ENCODE measurements at places on chromosomes 16 and 17.

GRCh38 chr17:10513299-10514067 lies 4.9 kb downstream of the MYH1 start:
- H3K27ac ChIP-seq, result no peak overlapping the region
- no peaks in the 10 kb centered on the region for H3K4me1 ChIP-seq
- H3K4me3 ChIP-seq, result no peak overlapping the region
- H3K36me3 ChIP-seq, result no peaks in the 10 kb centered on the region
- no peaks in the 10 kb centered on the region for H3K27me3 ChIP-seq

- no peak for DNase-seq
- H3K4me3 ChIP-seq, result no peak overlapping the region
- no peaks in the 10 kb centered on the region for H3K27me3 ChIP-seq
Observed at GRCh38 chr17:17789410-17789809, 47.4 kb downstream of the SREBF1 start.

DNA sequence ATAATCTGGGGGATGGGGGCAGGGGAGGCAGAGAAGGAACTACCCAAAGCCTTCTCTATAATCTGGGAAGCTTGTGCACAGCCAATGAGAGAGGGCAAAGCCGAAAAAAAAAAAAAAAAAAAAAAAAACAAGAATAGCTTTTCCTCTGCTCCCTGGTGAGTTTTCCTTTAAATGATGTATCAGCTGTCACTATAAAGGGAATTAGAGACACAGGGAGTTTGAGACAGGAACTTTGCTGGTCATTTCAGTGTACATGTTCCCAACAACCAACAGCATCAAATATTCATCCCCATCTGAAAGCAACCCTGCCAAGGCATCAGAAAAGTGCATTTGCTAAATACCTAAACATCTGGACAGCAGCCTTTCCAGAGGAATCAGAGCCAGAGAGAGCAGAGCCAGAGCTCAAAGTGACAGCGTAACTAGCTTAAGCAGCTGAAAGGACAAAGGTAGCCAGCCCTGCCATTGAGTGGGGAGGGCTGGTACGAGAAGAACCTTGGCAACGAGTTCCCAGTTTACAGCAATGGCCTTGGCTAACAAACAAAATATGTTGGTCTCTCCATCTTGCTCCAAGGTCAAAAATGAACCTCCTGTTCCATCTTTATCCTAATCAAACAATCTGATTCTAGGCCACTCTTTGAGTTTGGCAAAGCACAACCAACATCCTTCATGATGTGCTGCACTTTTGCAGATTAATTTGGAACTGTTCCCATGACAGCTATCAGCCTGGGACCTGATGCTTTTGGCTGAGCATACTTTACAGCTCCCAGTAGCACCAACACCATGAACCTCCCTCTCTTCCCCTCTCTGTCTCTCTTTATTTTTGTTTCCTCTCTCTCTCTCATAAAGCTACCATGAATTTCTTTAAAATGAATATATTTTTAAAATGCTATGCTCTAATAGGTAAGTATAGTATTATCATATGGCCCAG lies 143.7 kb upstream of the GNAO1 start:
- H3K27me3 ChIP-seq, result no peaks in the 10 kb centered on the region
- no peaks in the 10 kb centered on the region for H3K36me3 ChIP-seq
- no peak for DNase-seq
- H3K4me3 ChIP-seq, result no peak overlapping the region

DNA sequence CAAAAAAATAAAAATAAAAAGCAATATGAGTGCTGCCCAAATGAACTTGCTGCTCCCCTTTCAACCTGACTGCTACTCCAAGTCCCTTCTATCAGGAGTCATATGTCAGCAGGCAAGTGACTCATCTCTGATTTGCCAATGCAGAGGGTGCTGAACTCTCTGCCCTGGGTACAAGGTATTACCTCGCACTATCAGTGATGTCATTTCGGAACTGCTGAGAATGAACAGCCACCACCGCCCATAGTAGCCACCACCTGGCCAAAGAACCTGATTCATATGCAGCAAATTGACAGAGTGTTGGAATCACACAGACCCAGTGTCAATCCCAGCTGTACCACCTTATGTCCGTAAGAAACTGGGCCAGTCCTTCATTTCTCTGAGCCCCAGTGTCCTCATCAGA lies 31.2 kb downstream of the LYRM9 start:
- H3K36me3 ChIP-seq, result no peaks in the 10 kb centered on the region
- no peaks in the 10 kb centered on the region for H3K4me1 ChIP-seq
- H3K27me3 ChIP-seq, result peaks cover 16% of the 10 kb centered on the region
- DNase-seq, result no peak
- H3K27ac ChIP-seq, result no peak overlapping the region
- H3K4me3 ChIP-seq, result no peak overlapping the region

- no peak overlapping the region for H3K4me3 ChIP-seq
- no peaks in the 10 kb centered on the region for H3K27me3 ChIP-seq
- DNase-seq, result peak; percentile 88
- H3K4me1 ChIP-seq, result peaks cover 9% of the 10 kb centered on the region
- H3K27ac ChIP-seq, result peak overlapping the region; percentile 79
Observed at GRCh38 chr16:82192665-82193064, 22.6 kb upstream of the MPHOSPH6 start.
